ENCODE measurements at places on chromosomes 1 and 21.

- DNase-seq = no peak
Observed at GRCh38 chr1:24277420-24278169, 41.6 kb upstream of the GRHL3 start.

DNA sequence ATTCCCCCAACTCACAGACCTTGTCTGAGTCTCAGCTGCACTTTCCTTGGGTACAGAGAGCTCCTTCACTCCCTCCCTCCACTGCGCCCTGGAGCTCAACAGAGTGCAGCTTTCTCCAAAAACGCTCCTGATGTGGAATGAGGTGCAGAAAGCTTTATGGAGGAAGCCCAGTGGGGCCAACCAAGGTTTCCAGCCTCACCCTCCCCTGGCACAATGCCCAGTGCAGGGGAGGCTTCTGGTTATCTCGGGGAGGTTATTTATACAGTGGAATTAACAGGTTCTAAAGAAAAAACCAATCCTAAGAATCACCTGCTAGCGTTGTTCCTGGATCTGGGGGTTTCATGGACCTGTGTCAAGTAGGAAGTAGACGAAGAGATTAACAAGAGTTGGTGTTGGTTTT, at the start of gene ITLN1:
TSS of gene ITLN1 (minus strand) at position 139 of the 400 bp plus-strand sequence. CDS start 303 bp downstream, outside the sequence.
- no peak for DNase-seq

- DNase-seq = no peak
Observed at GRCh38 chr1:213049232-213049631, 1.8 kb upstream of the RPS6KC1 start.

DNA sequence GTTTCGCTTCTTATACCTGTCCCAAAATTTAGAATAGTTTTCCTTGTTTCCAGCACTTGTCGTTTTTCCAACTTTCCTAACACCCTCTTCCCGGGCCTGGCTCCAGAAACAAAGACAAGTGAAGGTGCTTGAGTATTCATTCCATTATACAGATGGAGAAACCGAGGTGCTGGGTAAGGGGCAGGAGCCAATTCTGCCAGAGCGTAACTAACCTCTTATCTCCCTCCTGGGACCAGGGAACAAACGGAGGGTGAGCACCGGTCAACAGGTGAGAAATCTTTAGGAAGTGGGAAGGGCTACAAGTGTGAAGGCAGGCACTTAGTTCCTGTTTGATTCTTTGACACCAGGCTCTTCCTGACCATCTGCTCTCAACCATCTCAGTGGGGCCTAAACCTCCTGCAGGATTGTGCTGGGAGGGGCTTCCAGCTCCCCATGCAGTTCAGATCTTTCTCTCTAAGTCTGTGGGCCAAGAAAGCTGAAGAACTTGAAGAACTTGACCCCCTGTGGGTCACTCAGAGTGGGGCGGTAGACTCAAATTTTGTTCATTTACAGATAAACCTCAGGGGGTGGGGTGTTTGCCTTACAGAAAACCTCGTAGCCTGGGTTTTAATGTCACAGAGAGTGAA, 8.7 kb downstream of the PLXNA2 start:
- DNase-seq = no peak

DNA sequence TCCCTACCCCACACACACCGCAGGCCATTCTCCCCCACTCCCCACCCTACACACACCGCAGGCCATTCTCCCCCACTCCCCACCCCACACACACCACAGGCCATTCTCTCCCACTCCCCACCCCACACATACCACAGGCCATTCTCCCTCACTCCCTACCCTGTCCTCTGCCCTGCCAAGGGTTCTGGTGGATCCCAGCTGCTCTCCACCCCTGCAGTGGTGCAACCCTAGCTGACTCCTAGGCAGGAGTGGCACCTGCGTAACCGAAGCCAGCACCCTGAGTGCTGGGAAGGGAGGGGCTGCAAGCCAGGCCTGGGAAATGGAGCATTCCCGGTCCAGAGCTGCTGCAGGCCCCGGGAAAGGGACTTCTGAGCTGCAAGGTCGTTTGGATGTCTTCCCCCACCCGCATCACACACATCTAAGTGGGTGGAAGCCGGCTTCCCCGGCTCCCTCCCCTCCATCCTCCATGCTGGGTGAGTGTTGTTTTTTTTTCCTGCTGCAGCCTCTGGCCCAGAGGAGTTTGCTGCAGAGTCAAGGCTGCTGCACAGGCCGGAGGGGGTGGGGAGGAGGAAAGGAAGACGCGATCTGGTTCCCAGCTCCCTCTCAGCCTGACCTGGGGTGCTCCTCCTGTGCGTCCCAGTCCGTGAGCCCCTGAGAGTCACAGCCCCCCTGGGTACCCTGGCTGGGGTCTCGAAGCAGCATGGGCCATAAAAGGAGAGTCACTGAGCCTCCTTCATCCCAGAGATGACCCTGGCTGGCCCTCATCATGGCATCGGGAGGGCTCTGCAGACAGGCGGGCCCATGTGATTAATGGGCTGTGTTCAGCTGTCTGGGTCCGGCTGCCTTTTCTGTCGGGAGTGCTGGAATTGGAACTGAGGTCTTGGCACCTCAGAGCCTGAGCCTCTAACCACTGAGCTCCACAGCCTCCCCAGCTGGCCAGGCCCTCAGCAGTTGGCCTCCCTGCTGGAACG, 16.1 kb downstream of the H6PD start:
- no peak for DNase-seq

GRCh38 chr1:29083317-29084195, 40.1 kb downstream of the TMEM200B start:
- DNase-seq = no peak

GRCh38 chr21:31117128-31117916, 79.0 kb upstream of the KRTAP19-8 start:
- peak; percentile 85 for DNase-seq

DNA sequence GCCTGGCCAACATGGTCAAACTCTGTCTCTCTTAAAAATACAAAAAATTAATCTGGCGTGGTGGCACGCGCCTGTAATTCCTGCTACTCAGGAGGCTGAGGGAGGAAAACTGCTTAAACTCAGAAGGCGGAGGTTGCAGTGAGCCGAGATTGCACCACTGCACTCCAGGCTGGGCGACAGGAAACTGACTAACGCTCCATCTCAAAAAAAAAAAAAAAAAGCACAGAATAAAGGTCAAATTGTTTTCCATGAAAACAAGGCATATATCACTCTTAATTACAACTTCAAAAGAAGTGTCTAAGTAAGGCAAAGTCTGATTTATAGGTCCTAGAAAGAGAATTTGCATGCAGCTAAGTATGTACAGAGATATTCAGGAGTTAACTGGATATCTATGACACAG, 25.6 kb downstream of the EYA3 start:
- DNase-seq = no peak

DNA sequence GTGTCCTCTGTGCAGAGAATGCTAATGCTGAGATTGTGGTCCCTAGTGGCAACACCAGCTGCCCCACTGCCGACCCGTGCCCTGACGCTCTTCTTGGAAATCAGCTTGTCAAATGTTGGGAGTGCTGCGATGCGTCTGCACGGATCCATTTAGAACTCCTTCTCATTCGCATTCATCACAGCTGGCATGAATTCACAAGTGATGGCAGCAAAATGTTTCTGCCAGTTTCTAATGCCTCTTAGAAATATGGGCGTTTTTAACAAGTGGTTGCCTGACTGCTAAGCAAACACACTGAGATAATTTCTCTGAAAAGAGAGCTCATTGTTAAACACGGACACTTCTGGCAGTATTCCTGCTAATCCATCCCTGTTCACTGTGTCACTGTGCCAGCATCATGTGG, 131.9 kb upstream of the KCNJ6 start:
- no peak for DNase-seq

DNA sequence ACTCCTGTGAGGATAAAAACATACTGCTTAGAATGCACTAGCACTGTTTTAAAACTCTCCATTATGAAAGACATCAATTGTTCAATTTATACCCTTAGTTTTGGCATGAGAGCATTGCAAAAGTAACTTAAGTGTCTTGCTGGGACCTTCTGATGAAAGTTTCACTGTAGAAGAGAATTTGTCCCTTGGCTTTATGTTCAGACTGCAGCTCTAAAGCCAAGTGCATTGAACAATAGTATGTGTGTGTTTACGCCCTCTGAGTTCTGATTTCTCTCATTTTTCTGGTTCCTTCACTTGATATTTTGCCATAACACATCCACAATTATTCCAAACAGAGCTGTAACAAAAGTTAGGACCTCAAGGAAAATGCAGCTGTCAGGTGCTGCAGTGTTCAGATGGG, 474.6 kb downstream of the DISC1 start:
- no peak for DNase-seq

GRCh38 chr1:203536980-203537455, 43.1 kb downstream of the OPTC start:
- DNase-seq = no peak

GRCh38 chr1:117267232-117267774, 56.6 kb upstream of the VTCN1 start:
- DNase-seq = no peak

DNA sequence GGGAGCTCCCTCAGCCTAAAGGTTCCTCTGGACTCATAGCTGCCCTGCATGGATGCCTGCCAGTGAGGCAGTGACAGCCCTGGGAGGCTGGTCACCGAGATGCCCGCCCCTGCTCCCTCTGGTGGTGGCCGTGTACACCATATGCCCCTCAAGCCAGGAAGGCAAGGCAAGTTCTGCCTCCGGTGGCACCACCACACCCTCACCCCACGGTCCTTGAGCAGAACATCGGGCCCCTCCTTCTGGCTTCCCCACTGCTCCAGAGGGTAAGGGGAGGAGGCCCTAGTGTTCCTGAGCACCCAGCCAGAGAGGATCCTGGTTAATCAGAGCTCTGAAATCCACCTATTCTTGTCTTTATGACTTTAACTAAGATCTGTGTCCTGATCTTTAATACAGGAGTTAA, 1.5 kb upstream of the S100A14 start:
- peak; percentile 82 for DNase-seq

- DNase-seq = no peak
Observed at GRCh38 chr1:177944016-177944949, 25.6 kb downstream of the SEC16B start.

DNA sequence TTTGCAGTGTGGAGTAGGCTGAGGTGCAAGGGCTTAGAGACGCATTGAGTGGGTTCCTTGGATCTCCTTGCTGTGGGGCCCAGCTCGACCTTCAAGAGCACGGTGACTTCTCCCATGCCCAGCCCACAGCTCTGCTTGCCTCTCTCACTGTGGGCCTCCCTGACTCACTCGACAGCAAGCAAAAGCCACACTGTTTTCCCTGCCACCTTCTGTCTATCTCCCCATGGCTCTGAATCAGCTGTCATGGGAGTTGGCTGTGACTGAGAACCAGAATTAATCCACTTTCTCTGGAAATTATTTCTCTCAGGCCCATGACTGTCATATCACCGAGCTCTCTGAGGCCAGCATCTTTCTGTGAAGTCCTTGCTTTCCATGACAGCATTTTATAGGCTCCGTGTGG, 140.7 kb downstream of the NOS1AP start:
- DNase-seq = no peak

- no peak for DNase-seq
Observed at GRCh38 chr1:42935971-42936308, 22.7 kb downstream of the SLC2A1 start.

DNA sequence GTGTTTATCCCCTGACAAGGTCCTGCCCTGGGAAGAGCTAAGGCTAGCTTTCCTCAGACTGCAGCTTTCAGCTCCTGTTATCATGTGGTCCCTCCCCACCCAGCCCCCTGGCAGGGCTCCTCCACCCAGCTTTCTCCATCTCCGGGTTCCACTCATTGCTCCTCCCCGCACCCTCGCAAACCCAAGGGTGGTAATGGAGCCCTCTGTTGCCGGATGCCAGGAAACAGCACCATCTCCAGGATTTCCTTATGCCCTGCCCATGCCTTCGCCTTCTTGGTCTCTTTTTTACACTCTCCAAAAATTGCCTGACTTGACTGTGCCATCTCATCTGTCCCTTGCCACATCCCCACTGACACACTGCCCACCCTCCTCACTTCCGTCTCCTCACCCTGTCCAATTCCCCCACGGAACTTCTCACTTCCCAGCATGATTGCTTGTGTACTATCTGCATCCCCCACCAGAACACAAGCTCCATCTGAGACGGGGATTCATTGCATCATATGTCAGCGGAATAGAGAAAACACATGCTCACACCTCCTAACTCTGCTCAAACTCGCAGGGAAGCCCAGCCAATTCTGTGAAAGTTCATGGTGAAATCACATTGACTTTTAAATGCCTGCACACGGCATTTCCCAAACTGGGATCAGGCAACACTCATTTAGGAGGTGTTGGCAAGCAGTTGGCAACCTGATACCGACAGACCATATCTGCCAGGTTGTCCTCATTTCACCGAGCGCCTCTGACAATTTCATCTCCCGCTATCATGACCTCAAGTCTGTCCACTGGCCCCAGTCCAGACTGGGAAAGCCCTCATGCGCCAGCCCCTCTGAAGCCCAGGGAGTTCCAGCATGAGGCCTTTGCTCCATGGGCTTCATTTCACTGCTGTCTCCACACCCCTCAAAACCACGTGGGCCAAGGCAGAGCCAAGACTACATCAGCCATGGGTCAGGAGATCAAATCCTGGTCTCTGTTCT, 201.1 kb downstream of the MATN1 start:
- DNase-seq = no peak

DNA sequence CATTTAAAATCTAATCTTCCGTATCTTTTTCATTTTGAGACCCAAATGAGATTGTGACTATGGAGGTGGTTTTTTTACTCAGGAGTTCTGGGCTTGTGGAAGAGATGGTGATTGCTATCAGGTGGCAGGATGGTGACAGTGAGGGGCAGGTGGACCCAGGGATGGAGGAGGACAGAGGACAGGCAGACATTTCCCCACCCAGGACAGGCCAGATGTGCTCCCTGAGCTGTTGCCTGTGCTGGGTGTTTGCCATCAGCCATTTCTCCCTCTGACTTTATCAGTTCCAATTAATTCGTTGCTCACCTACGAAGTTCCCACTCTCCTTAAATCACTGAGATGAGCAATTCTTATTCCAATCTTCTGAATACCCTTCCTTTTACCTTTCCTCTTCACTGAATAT, 26.5 kb downstream of the C1orf116 start:
- DNase-seq = no peak

DNA sequence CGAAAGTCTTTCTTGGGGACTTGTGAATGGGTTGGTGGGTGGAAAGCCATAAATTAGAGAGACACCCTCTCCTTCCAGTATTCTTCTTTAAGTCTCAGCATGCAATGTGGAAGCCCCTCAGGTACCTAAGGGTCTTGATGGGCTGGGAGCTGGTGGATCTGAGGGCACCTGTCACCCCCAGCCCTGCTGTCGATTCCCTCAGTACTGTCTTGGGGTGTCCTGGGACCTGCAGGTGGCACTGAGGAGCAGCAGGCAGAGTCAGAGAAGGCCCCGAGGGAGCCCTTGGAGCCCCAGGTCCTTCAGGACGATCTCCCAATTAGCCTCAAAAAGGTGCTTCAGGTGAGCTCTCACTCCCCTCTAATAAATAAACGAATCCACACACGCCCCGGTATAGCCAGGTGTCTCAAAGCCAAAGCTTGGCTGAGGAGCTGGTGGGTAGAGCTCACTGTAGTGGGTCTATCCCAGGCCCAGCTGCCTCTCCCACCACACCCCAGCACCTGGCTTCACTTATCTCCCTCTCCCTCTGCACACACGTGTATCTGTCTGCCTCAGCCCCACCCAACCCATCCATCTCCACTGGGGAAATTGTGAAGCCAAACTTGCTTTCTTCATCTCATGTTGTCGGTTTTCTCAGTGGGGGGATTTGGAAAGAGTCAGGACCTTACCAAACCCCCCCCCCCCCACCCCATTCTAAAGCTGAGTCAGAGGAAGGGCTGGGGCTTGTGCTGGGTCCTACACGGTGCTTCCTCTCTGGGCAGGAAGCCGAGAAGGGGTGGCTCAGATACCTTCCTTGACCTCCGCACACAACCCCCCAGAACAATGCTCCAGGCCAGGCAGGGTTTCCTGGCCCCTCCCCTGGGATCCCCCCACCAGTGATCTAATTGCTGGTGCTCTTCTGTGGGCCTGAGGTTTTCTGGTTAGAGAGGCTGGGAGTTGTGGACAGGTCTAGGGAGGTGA, 1.6 kb downstream of the ADAM15 start:
- DNase-seq = peak; percentile 44

GRCh38 chr1:178531887-178532286, 19.0 kb downstream of the TEX35 start:
- DNase-seq = no peak

All from urothelium cell line (cell line).